ENCODE measurements at places on chromosomes 7 and 10.

DNA sequence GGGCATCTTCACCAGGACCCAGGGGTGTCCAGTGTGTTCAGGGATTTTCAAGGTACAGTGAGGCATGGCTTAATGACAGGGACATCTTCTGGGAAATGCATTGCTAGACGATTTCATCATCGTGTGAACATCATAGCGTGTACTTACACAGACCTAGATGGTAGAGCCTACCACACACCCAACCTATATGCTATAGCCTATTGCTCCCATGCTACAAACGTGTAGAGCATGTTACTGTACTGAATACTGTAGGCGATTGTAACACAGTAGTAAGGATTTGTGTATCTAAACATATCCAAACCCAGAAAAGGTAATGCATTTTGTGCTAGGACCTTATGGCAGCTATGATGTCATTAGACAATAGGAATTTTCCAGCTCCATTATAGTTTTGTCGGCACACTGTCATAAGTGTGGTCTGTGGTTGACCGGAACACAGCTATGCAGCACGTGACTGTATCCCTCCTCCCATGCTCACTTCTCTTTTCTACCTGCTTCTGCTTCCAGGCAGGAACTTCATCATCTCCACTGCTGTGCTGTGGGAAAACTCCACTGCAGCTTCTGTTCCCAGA, 416.2 kb upstream of the NFE2L3 start:
- no peak for DNase-seq

DNA sequence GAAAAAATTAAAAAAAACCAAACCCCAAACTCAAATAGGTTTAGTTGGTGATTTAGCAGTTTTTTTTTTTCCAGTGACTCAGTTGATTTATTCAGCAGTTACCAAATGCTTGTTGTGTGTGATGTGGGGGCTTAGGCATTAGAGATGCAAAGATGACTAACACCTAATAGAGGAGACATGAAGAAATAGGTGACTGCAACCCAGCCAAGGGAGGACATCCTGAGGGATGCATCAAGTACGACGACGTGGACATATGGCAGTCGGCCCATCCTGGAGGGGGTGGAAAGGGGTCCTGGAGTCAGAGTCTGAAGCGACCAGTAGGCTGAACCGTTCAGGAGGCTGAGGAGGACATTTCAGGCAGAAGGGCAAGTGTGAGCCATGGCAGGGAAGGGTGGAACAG, 35.5 kb downstream of the LRMDA start:
- DNase-seq: no peak

DNA sequence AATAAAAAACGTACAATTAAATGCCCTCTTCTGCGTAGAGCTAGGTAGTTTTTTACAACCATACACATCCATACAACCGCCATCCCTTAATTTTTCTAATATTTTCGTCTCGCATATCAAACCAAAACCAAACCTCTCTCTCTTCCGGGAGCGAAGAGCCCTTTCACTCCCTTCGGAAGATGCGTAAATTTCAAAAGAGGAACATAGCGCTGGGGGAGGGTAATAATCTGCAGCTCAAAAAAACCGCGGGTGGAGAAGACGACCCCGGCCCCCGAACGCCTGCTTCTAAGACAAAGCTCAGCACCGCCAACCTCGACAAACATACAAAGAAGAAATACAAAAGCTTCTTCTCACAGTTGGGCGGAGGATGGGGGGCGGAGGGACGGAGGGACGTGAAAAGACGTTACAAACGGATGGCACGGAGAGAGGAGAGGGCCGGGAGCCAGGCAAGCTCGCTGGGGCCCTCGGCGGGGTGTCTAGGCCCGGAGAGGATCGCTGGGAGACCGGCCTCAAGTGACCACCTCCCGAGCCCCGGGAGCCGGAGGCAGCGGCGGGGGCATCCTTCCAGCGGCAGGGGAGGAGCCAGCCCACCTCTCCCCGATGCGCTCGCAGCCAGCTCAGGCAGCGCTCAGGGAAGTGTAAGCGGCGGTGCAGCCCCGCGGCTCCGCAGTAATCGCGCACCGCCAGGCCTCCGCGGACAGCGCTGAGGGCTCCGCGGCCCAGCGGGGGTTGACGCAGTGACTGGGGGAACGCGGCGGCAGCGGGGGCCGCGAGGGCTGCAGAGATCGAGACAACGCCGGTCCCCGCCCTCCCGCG, 851 bp downstream of the MKRN1 start:
- DNase-seq: peak; percentile 29

DNA sequence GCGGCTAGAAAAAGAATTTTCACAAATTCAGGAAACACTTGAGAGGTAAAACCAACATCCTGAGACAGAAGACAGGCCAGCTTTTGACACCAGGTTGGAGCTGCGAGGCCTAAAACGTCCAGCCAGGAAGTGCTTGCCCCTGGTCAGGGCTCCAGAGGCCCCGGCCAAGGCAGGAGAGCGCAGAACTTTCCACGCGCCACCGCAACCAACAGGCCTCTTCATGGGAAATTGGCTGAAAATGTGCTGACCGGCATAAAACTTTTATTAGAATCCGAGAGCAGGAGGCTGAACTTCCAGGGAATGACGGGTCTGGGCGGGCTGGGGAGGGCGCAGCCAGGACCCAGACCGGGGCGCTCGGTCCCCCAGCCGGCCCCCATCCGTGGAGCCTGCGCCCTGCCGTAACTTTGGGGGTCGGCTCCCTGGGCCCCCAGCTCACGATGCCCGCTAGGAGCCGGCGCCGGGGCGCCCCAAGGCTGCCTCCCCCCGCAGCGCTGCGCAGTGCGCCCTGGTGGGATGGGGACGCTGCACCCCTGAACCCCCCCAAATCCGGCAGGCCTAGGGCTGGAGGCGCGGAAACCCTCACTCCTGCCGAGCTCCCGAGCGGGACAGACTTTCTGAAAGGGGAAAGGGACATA, 414.0 kb upstream of the MKI67 start:
- no peak for DNase-seq

DNA sequence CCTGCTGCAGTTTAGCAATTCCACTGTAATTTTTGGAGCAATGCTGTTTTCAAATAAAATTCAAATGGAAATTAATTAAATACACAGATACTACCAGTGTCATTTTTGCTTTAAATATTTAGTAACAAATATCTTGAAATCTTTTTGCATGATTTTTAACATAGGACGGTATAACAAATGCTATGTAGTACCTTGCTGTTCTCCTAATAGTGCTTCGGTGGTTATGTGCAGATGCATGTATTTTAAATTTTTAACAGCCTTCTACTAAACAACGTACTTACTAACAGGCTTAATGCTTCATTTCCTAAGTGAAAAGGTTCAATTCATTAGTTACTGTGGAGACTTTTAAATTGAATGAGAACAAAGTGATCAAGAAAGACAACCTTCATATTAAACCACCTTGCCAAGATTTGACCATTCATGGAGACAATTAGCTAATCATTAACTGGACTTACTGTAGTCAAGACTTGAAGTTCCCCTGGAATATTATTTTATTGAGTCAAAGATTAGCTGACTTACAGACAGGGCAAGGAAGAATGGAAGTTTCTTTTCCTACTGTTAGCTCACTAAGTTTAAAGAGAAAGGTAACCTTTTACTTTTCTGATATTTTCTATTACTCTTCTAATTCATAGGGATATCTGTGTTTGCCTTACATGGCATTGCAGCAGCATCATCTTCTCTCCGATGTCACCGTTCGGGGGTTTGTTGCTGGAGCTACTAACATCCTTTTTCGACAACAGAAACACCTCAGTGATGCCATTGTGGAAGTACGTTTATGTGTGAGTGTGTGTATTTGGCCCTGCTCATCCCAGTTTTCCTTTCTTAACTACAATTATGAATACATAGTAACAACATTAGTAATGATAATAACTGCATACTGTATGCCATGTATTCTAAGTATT, 74.3 kb downstream of the AVL9 start:
- DNase-seq: no peak

DNA sequence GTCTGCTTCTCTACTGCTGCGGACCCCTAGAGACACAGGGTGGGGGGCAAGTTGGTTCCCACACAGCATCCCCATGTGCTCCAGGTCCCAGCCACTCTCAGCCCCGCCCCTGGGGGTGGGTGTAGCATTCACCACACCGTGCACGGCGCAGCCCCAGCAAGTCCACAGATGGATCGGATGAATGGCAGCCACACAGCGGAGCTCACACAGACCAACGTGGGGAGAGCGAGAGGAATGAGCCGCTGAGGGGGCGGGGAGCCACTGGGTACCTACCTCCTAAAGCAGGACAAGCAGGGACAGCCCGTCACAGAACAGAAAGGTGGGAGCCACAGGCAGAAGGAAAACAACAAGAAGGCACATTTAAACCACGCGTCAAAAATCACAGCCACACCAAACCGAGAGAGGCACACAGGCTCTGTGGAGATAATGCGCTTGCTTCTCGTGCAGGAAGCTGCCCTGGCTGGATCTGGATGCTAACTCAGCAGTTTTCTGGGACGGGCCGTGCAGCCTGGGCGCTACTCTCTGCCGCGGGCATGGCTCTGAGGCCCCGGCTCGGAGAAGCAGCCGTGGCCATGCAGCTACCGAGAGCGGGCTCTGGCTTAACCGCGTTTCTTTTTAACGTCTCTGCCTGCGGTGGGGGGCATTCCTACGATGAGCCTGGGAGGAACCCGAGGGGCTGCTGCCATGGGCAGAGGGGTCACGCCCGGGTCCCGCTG, 102.5 kb downstream of the CYTH3 start:
- peak; percentile 48 for DNase-seq

- DNase-seq: peak; percentile 34
Measured at GRCh38 chr10:125868372-125868975, 12.6 kb downstream of the DHX32 start.

DNA sequence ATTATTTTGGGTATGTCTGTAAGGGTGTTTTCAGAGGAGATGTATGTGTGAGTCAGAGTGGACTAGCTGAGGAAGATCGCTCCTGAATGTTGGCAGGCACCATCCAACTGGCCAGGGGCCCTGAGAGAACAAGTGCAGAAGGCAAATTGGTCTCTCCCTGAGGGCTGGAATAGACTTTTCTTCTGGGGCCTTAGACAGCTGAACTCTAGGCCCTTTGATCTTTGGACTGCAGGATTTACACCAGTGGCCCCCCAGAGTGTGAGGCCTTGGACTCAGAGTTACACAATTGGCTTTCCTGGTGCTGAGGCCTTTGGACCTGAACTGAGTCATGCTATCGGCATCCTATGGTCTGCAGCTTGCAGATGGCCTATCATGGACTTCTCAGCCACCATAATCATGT, 217.2 kb downstream of the REEP3 start:
- peak; percentile 39 for DNase-seq

- no peak for DNase-seq
Measured at GRCh38 chr10:27192284-27192683, 37.1 kb downstream of the MASTL start.

GRCh38 chr7:56175771-56176170, 59.6 kb upstream of the NUPR2 start:
- DNase-seq: no peak

DNA sequence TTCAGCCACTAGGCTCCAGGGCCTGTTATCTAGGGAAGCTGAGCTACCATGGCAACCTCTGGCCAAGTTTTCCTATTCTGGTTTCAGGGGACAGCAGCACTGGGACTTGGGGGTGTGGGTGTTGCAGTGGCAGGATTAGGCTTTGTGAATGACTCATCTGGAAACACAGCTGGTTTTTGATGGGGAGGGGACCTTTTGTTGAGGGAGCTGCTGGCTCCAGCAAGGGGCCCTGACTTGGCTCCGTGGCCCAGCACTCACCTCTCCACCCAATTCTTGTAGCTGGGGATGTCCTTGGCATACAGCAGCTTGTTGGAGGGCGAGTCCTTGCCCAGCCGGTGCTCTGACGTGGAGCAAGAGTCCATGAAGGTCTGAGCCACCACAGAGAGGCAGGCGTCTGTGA, 435.9 kb downstream of the PLXNA4 start:
- no peak for DNase-seq

GRCh38 chr10:70090013-70090412, 37.4 kb downstream of the MACROH2A2 start:
- no peak for DNase-seq

DNA sequence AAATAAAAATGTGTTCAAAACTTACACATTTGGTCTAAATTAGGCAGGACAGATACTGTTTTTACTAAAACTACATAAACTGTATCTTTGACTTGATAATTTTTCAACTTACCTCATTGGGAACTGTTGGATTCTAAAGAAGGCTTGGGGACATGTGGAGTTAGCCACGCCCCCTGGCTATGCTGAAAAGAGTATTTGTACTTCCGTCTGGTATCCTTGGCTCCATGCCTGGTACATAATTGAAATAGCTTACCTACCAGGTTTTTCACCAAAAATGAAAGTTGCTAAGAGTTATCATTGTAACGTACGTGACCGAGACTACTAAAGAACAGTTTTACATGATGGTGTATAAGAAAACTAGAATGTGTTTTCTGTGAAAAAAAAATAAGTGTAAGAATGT, 604.8 kb upstream of the IGFBP3 start:
- no peak for DNase-seq

DNA sequence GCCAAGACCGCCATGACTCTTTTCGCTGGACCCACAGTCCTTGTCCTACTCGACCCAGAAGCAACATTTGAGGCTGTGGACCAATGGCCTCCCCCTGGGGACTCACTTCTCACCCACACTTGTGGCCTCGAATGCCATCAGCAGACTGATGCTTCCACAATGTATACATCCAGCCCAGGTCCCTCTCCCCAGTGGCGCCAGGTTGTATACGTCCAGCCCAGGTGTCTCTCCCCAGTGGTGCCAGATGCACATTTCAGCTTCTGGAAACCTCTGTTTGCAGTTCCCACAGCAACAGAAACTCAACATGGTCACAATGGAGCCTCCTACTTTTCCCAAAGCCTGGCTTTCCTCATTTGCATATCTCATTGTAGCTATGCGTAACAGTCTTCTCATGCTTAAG, 210.5 kb upstream of the RNF32 start:
- no peak for DNase-seq

GRCh38 chr10:77240041-77240652, 397.5 kb downstream of the KCNMA1 start:
- no peak for DNase-seq

- DNase-seq: peak; percentile 68
Measured at GRCh38 chr7:11256501-11256900, 282.8 kb downstream of the PHF14 start.

DNA sequence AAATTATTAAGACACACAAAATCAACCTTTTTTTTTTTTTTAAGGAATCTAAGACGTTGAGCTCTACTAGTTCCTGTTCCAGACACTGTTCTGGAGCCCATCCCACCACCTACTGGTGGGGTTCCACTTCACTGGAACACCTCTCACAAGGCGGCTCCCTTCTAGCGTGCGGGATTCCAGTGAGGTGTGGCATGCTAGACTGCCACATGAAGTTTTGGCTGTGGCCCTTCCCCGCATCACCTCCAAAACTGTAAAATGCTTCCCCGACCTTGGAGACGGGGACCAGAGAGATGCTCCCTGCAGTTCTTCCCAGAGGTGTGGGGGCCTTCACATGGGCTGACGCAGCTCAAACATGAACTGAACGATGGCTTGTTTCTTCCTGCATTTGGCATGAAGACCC, 12.6 kb downstream of the FAM53B start:
- no peak for DNase-seq
